ENCODE measurements at places on chromosomes 7 and 10.

GRCh38 chr10:110859973-110860376 lies 11.8 kb upstream of the PDCD4 start:
- no peak for DNase-seq

GRCh38 chr7:1700536-1701333 lies 30.7 kb downstream of the ELFN1 start:
- no peak for DNase-seq

DNA sequence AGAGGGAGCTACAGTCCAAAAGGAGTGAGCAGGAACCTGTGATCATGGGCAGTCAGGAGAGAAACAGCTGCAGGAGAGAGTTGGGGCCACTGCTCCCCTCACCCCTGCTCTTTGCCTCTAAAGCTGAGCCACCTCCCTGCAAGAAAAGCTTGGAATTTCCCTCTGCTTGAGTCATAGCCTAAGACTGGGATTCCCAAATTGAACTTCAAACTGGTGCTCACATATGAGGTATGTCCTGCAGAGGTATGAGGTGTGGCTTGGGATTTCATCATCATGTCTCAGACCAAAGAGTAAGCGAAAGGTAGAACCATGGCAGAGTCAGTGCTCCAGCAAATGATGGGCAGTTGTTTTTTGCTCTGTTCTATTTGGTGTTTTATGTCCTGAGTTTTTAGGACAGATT lies 237.1 kb upstream of the NRP1 start:
- no peak for DNase-seq

GRCh38 chr7:105450177-105450861 lies 61.6 kb upstream of the SRPK2 start:
- DNase-seq = no peak

DNA sequence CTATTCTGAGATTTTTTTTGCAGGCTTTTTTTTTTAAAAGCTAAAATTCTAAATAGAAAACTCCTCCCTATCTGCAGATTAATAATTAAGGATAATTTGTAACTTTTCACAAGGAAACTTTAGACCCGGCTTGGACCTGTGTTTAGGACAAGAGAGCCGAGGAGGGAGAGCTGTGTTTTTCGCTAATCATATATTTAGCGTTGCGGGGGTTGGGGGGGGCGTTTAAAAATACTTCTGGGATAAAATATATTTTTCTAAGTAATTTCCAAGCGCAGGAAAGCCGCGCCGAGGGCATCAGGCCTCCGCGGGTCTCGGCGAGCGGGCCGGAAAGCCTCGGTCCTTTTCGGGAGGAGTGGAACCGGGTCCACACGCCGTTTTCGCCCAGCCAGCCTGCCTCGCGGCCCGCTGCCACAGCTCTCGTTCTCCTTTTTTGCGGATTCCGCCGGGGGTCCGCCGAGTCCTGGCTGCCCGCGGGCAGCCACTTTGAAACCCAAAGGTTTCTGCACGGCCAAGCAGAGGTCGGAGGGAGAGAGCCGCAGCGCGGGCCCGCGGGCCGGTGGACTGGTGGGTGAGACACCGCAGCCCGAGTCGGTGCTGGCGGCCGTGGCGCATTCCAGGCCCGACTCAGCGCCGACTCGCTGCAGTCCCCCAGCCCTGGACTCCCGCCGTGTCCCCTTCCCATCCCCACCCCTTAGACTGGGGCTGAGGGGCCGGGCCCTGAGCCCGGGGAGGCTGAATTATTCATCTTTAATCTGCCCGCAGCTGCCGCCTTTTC lies 2.3 kb downstream of the PAX2 start:
- DNase-seq = no peak
